Activated effector memory CD4-positive, alpha-beta T cell treated with Interleukin-2 at 50 U/mL for 16 hours (primary cell): ENCODE measurements at places on chromosomes 4 and X.

GRCh38 chrX:53093748-53094581 lies at the start of gene KANTR:
Gene KANTR, plus strand, starts transcription at chrX:53094142. Its CDS starts 30,131 bp downstream, at chrX:53124273.
- DNase-seq: peak; percentile 73

GRCh38 chr4:1377606-1378261 lies 28.5 kb downstream of the NKX1-1 start:
- DNase-seq: no peak

DNA sequence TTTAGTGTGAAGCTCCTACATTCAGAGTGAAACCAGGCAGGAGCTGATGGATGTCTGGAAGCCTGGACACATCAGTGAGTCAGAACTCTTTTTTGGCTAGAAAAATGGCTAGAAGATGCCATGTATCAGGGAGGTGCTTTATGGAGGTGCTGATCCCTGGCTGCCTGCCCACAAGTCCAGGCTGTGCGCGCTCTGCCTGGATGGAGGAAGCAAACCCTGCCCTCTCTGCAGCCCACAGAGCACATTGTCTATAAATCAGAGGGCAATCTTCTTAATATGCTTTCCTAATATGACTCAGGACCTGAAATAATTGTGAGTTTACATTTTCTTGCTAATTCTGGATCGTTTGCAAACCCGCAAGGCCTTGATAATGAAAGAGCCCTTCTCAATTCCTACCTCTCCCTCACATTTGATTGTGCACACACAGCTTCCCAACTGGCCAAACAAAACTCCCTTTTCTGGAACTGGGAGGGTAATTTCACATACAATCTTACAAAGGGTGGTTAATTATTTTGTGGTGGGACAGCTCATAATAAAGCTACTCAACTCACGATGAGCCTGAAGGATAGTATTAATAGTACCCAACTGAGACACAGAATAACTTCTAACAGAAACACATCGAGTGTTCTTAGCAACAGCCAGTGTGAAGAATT lies 11.7 kb downstream of the MFAP3L start:
- DNase-seq: no peak

DNA sequence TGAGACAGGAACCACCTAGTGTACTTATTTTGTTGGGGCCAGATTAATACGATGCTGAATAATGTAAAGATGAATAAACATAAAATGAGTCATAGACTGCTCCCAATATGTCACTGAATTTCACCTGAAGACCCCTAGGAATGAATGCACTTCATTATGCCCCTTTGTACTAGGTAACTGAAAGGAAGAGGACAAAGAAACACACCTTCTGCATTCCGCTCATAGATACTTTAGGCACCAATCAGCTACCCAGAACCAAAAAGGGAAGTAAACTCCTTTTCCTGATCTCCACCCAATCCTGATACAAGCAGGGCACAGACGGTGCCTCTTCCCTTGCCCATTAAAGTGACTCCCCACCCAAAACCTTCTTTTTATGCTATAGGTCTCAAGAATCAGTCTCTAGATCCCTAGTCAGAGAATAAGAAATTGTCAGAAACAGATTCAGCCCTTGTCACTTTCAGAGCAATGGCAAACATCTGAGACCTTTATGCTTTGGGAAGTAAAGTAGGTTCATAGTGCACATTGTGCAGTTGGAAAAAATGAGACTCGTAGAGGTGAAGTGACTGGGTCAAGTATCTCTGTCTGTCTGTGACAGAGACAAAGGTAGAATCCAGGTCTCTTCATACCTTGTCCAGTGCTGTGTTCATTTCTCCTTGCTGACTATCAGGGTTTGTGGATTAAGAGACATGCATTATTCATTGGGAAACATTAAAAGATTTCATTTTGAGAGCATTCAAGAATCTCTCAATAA lies 2.3 kb downstream of the GPR174 start:
- no peak for DNase-seq

DNA sequence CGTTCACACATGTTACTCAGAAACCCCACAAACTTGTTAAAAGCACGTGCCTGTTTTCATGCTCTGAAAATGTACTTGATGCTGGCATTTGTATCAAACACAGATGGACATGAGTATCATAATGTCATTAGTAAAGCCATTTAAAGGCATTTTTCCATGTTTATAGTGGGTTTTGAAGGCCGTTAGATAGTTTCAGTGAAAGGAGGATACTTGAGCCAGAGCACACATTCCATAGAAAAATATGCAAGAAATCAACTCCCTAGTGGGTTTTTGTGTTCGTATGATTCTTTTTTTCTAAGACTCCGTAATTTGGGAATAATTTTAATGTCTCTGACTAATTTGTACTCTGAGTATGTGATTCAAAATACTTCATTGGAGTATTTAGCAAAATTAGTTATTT lies 216.2 kb upstream of the BMP3 start:
- DNase-seq: no peak

- DNase-seq: no peak
Observed at GRCh38 chr4:183443655-183444213, 702 bp upstream of the CDKN2AIP start.

GRCh38 chr4:22031423-22031822 lies 82.9 kb upstream of the KCNIP4 start:
- DNase-seq: no peak

DNA sequence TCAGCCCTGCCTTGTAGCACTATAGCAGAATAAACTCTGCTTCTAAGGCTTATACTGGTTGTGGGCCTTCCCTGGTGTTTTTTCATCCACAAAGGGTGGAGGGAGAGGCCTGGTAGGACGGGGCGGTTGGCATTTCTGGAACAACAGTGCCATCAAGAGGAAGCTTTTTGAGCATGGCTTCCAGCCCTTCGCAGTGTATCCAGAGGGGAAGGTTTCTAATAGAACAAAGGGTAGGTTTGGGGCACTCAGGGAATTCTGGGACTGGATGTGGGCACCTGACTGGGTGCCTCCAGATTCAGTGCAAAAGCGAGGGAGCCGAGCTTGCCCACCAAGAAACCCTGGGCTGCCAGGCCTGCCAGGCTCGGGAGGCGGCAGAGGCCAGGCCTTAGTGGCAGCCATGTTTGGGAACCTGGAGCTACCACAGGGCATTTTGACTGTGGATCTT lies 229.6 kb upstream of the AGTR2 start:
- DNase-seq: no peak
